ENCODE measurements at places on chromosomes 2 and 18.

- no peak for DNase-seq
Measured at GRCh38 chr2:12809526-12809925, 92.8 kb downstream of the TRIB2 start.

GRCh38 chr18:39037925-39038324, 1472.3 kb upstream of the CELF4 start:
- DNase-seq = no peak

DNA sequence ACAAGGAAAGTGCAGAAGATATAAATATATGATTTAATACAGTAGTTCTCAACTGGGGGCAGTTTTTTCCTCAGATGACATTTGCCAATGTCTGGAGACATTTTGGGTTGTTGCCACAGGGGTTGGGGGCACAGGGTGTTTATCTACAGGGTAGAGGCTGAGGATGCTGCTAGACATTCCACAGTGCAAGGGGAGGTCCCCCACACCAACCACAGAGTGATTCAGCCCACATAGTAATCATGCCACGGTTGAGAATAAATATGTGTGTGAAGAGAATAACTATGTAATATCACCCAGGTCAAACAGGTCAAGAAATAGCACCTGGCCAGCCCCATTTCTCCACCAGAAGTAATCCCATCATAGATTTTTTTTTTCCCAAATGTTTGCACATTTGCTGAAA, 17.9 kb downstream of the DYSF start:
- DNase-seq = no peak

DNA sequence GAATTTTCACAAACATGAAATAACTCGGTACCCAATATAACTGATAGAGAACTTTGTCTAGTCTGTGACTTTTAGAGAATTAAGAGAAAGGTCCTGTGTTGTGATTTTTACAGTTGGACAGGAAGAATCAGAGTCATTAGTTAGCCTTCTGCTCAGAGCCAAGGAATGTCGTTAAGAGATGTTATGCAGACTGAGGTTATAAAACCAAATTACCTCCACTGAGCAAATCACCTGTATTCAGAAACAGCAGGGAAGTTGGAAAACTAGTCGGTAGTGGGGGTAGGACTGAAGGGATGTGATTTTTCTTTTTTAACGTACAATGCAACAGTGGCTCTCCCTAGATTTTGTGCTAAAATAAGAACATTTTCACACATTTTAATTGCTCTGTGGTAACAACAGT, 18.5 kb downstream of the TANK start:
- no peak for DNase-seq

- DNase-seq = peak; percentile 80
Measured at GRCh38 chr2:219702796-219703545, 75.5 kb downstream of the SLC4A3 start.

- no peak for DNase-seq
Measured at GRCh38 chr2:68857855-68858456, 13.2 kb downstream of the BMP10 start.

- DNase-seq = no peak
Measured at GRCh38 chr2:69603146-69603743, 40.3 kb downstream of the AAK1 start.

GRCh38 chr2:107681936-107682335, 144.8 kb upstream of the RGPD4 start:
- no peak for DNase-seq

DNA sequence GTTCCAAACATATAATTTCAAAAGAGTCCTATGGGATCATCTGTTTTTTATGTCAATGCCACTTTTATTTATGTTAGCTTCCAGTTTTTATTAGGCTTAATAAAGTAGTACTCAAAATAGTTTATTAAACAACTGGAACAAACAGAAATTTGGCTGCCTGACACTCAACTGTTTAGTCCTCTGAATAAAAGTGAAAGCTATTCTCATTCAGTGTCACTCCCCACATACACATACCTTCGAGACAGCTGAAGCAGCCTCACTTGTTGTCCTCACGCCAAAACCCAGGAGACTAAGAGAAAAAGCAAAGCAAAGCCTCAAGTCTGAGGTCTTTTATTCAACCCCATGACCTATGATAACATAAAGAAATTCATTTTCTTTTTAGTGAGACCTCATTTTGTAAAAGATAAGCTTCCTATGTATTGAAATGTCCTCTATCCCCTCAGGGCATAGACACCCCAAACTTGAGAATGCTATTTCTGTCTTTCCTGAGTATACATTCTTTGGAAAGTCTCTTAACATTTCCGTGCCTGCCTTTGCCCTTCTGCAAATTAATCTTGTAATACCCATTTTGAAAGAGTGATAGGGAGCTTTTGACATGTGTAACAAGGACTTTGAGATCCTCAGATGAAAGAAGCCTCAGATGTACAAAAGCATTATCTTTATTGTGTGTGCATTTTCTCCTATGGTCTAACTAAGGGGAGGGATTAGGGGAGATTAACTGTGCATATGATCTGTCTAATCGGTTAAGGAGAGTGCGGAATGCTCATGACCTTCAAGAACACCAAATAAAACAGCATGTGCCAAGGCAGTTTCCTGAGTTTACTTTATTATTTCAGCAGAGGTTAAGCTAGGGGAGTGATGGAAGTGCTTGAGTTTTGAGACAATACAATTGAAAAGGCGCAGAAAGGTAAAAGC, 1523.7 kb upstream of the PIK3C3 start:
- DNase-seq = no peak

DNA sequence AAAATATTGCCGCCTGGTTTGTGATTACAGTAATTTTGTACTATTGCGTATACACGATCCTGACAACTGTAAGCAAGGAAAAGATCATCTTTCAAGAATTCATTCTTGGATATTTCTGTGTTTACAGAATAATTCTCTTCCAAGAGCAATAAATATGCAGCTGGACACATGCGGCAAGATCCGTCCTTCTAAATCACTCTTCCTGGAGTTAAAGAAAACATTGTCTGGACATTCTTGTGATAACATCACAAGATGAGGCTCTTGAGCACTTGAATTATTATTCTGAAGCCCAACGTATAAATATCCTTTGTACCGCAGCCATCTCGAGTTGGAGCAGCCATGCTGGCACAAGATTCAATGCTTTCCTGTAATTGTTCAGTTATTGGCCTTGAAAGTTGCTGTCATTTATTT, 9.9 kb downstream of the FHL2 start:
- DNase-seq = no peak

DNA sequence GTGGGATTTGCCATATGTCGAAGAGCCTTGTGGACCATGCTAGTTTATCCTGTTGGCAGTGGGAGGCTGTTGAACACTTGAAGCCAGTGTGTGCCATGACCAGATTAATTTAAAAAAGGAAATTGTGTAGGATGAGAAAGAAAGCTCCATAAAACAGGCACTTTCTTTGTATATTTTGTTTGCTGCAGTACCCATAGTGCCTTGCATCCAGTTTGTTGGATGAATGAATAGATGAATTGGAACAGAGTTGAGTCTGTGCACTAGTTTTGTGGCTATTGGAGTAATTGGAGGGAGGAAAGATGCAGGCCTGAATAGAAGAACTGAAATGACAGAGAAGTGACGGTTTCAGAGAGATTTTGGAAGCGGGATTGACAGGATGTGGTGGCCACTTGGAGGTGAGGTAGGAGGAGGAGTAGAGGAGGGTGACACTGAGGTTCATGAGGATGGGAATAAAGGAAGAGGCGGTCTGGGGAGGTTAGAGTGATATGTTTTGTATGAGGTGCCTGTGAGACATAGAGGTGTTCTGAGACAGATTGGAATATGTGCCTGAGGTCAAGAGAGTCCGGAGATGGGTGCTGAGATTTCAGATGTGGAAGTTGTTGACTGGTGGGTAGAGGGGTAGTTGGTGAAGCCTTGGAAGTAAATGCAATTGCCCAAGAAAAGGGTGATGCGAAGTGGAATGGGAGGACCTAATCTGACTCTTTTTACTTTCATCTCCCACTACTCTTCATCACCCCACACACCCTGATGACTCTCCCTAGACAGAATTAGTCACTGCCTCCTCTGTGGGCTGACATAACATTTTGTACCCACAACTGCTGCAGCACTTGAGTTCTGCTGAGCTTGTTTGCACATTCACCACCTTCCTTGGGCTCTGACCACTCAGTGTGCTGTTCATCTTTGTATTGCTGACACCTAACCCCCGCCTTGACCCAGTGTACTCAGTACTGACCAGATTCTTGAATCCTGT, 5.1 kb downstream of the DGUOK start:
- DNase-seq = no peak

DNA sequence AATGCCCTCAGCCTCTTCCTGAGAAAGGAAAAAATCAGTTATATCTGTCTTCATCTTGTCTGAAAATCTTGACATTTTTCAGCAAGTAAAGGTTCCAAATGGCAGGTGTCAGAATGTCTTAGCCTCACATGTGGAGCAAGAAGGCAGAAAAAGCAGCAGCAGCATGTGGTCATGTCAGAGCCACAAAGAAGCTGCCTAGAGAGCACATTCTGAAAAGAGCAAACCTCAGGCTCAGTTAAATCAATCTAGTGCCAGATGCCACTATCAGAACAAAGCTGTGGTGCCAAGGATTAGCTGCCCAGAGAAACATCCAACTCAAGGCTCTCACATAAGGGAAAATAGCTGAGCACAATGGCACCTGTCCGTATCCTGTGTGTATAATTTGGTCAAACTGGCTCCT, 105.9 kb downstream of the SRBD1 start:
- no peak for DNase-seq

DNA sequence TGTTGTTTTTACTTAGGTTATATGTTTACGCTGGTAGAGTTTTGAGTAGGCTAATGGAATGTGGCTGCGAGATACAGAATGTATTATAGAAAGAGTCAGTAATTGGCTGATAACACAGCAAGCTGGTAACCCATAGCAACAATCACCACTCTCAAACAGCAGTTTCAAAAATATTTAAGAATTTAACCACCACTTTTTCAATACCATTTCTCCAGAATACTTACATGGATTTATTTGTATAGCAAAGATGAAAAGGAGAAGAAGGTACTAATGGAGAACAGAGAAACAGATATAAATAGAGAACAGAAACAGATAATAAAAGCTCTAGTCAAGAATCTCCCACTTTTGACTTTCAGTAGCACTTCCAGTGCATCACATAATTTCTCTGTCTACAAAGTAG, 188.3 kb upstream of the SLC39A10 start:
- no peak for DNase-seq

- no peak for DNase-seq
Measured at GRCh38 chr2:71736986-71737385, 283.6 kb downstream of the DYSF start.

DNA sequence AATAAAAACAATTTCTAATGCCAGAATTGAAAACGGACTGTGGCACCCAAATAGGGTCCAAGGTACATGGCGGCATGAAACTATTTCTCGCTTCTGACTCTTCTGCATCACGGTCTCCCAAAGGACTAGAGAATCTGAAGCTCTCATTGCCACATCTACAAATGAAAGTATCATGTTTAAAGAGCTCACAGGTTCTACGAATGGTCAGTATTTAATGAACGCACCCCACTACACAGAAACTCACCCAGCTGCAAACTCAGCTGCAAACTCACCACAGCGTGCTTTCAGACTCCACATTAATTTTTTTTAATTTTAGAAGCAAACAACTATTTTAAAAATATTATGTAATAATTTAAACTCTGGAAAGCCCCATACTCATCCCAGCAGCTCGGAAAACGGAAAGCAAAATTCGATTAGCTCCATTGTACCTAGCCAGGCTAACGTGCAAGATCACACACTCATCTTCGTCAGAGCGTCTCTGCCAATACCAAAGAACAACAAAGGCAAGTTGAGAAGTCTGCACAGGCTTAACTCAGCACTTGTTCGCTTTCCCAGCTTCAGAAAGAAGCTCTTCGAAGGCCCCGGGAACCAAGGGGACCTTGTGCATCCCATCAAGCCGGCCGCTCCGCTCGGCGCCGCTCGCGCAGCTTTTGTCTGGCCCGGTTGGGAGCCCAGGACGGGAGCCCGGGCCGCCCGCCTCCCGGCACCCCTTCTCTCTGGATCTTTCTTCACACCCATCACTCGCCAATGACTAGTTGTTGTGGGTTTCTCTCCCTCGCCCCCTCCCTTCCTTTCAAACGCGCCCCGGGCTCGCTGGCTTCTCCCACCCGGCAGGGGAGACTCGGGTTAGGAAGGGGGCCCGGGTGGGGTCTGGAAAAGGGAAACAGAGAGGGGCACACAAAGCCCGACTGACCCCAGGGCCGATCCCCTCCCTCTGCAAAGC, 785 bp downstream of the CLASP1 start:
- DNase-seq = peak; percentile 76

DNA sequence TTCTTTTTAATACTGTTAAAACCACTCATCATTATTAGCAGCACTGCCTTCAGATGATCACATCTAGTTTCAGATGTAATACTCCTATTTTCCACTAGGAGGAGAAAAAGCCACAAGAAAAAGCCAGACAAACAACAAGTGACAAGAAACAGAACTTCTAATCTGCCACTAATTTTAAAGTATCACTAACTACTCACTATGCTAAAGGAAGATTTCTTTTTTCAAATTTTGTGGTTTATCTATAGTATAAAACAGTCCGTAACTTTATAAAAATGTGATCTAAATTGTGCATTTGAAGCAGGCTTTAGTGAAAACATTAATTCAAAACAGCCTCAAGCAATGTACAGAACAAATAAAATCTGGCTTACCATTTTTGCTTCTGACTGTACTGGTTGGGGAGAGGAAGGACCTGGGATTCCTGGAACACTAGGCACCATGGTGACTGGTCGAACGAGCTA, 56.8 kb downstream of the ATF2 start:
- no peak for DNase-seq

DNA sequence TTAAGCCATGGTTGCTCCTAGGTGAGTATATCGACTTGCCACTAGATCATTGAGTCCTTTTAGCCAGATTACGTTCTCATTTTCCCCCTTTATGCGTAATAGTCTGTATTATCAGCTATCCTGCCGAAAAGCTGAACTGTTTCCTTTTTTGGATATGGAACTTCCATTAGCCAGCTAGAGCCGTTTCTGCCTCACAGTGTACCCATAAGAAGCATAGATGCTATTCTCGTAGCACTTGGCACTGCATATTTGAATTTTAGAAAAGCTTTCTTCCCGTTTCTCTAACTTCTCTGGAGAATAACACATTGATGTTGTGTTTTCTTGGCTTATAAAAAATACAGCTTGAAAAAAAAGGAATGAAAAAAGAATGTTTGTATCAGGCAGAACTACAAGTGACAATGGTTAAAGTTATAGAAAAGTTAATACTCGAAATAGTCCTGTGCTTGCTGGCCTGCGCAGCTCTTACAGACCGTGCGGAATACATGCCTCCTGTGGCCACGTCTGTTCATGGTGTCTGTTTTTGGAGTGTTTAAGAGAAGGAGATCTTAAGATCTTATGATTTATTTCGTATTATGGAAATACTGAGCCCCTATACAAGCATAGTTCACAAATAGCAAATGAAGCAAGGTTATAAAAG, 710 bp downstream of the DUSP19 start:
- no peak for DNase-seq

DNA sequence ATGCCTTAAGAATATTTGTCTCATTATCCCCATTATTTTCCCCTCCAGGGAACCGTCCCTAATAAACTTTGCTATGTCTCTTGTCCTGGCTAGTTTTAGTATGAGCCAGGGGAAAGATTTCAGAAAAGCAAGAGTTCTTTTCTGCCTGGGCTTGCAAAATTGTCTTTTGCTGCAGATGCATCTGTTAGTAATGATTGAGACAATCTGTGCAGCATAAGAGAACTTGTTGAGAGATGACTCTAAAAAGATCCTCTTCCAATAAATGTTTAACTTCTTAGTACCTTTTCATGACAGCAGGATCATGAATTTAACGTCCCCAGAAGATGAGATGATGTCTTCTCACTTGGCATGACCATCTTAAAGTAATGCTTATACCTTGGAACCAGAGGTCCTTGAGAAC, 172.5 kb upstream of the CREB1 start:
- DNase-seq = no peak

- DNase-seq = no peak
Measured at GRCh38 chr2:71125506-71126294, 4.3 kb downstream of the MCEE start.

- DNase-seq = no peak
Measured at GRCh38 chr18:44958455-44958854, 277.8 kb downstream of the SETBP1 start.

All from upper lobe of right lung (tissue), 1 donor.